ENCODE measurements at places on chromosomes 2 and 18. TPM values are rescaled to one million over a fixed set of nuclear protein-coding genes. Genes with fewer than 3 reads are reported as not detected.

DNA sequence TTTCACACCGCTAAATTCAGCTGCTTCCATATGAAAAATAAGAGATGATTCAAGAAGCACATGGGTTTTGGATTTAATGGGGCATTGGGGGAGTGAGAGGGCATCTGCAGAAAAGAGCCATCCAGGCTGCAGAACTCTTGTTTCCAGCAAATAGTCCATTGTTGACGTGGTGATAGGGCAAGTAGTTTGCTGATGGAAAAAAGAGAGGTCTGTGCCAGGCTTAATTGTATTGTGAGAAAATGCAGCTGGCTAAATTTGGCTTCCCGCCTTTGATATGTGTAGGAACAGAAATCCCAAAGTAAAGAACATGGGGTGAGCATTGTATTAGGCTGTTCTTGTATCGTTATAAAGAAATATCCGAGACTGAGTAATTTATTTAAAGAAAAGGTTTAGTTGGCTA is 199.5 kb downstream of the SETBP1 start:
- no peaks in the 10 kb centered on the region for H3K27me3 ChIP-seq
- DNase-seq = no peak
- H3K4me1 ChIP-seq = peaks cover 39% of the 10 kb centered on the region
- no peak overlapping the region for H3K4me3 ChIP-seq
- H3K36me3 ChIP-seq = no peaks in the 10 kb centered on the region
- H3K27ac ChIP-seq = no peak overlapping the region

- H3K4me3 ChIP-seq = peak overlapping the region; percentile 11
- no peaks in the 10 kb centered on the region for H3K36me3 ChIP-seq
- no peaks in the 10 kb centered on the region for H3K4me1 ChIP-seq
- no peaks in the 10 kb centered on the region for H3K27me3 ChIP-seq
Observed at GRCh38 chr2:217988014-217988839, 14.6 kb downstream of the TNS1 start.

GRCh38 chr18:64929036-64929435 is 780.1 kb upstream of the LINC00305 start:
- H3K4me1 ChIP-seq = no peaks in the 10 kb centered on the region
- no peaks in the 10 kb centered on the region for H3K36me3 ChIP-seq
- no peak overlapping the region for H3K27ac ChIP-seq

ATOH8 gene
- 18.5 TPM for total RNA-seq

- no peak for DNase-seq
- H3K27ac ChIP-seq = no peak overlapping the region
- H3K4me1 ChIP-seq = no peaks in the 10 kb centered on the region
- no peaks in the 10 kb centered on the region for H3K36me3 ChIP-seq
- no peaks in the 10 kb centered on the region for H3K27me3 ChIP-seq
Observed at GRCh38 chr2:189933911-189934399, 128.6 kb downstream of the MSTN start.

GRCh38 chr2:134190807-134191203 is 63.1 kb upstream of the MGAT5 start:
- H3K36me3 ChIP-seq = no peaks in the 10 kb centered on the region
- no peak overlapping the region for H3K4me3 ChIP-seq
- H3K4me1 ChIP-seq = no peaks in the 10 kb centered on the region
- H3K27ac ChIP-seq = no peak overlapping the region
- H3K27me3 ChIP-seq = no peaks in the 10 kb centered on the region

- H3K36me3 ChIP-seq = no peaks in the 10 kb centered on the region
- H3K27ac ChIP-seq = no peak overlapping the region
- DNase-seq = no peak
- H3K27me3 ChIP-seq = no peaks in the 10 kb centered on the region
Observed at GRCh38 chr18:12768625-12769024, 65.8 kb downstream of the PSMG2 start.

DNA sequence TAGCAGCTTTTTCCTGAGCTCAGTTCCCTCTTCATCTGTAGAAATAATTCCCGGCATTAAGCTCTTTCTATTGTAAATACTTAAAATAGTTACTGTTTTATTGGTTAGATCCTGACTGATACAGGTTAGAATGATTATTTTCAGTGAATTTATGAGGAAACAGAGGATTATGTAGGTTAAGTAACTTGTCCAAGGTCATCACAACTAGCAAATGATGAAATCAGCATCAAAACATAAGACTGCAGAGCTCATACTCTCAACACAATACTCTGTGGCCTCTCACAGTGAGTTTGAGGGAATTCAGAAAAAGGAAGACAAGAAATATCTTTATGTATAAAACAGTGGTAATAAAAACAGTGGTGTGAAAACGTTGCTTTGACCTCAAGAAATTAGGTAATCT is 113.2 kb upstream of the DLX2 start:
- no peaks in the 10 kb centered on the region for H3K36me3 ChIP-seq
- H3K27ac ChIP-seq = no peak overlapping the region
- no peaks in the 10 kb centered on the region for H3K4me1 ChIP-seq
- H3K4me3 ChIP-seq = no peak overlapping the region
- no peak for DNase-seq

MORN2 gene
- total RNA-seq = 16.8 TPM

DNA sequence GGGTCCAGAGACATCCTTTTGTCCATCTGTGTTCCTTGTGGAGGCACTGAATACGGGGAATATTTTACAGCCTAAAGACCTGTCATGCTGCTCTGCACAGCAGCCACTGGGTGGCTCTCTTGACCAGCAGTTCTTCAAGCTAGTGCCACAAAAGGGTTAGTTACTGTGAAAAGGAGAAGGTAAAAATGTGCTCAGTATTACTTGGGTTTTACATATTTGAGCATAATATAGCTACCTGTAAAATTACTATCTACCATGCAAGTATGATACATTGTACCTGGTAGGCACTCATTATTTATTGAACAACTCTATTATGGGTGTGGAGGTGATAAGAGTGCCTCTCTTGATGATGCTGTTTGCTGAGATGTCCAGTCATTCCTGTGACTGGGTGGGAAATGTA is 23.6 kb downstream of the FZD5 start:
- H3K36me3 ChIP-seq = no peaks in the 10 kb centered on the region
- H3K4me3 ChIP-seq = no peak overlapping the region
- DNase-seq = no peak
- no peak overlapping the region for H3K27ac ChIP-seq

DNA sequence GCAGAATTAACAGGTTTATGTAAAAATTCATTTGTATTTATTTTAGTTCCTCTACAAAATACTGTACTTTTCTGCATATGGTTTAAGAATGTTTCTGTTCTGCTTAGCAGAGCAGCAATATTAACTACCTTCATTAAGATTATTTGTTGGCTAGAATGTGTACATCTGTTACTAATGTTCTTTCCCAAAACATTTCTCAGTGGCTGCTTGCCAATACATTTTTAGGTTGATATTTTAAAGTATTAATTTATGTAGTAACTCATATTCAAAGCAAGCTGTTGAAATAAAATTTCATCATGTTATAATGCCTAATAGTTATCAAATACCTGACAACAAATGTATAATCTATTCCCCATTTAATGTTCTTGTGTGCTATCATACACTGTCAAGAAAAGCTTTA is 40.3 kb downstream of the PRKD3 start:
- H3K27ac ChIP-seq = no peak overlapping the region
- no peaks in the 10 kb centered on the region for H3K4me1 ChIP-seq
- H3K36me3 ChIP-seq = peaks cover 27% of the 10 kb centered on the region
- no peak for DNase-seq

APOB gene
- total RNA-seq = 3.6 TPM

- H3K27me3 ChIP-seq = no peaks in the 10 kb centered on the region
- H3K4me3 ChIP-seq = peak overlapping the region; percentile 86
- peak overlapping the region; percentile 90 for H3K27ac ChIP-seq
- peaks cover 27% of the 10 kb centered on the region for H3K36me3 ChIP-seq
Observed at GRCh38 chr2:85326406-85327159, 1.2 kb downstream of the TGOLN2 start.

DNA sequence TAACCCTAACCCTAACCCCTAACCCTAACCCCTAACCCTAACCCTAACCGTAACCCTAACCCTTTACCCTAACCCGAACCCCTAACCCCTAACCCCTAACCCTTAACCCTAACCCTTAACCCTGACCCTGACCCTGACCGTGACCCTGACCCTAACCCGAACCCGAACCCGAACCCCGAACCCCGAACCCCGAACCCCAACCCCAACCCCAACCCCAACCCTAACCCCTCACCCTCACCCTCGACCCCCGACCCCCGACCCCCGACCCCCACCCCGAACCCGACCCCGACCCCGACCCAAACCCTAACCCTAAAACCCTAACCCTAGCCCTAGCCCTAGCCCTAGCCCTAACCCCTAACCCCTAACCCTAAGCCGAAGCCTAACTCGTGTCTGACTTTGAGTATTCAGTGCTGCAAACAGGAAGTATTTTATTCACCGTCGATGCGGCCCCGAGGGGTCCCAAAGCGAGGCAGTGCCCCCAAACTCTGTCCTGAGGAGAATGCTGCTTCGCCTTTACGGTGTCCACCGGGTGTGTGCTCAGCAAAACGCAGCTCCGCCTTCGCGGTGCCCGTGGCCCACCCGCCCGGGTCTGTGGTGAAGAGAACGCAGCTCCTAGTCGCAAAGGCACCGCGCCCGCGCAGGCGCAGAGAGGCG is 36.0 kb downstream of the FAM110C start:
- no peak overlapping the region for H3K27ac ChIP-seq
- no peaks in the 10 kb centered on the region for H3K27me3 ChIP-seq
- no peak overlapping the region for H3K4me3 ChIP-seq
- DNase-seq = no peak
- H3K4me1 ChIP-seq = no peaks in the 10 kb centered on the region

EVA1A gene
- total RNA-seq = 1.2 TPM

FBXO48 gene
- total RNA-seq = 1.1 TPM

DNA sequence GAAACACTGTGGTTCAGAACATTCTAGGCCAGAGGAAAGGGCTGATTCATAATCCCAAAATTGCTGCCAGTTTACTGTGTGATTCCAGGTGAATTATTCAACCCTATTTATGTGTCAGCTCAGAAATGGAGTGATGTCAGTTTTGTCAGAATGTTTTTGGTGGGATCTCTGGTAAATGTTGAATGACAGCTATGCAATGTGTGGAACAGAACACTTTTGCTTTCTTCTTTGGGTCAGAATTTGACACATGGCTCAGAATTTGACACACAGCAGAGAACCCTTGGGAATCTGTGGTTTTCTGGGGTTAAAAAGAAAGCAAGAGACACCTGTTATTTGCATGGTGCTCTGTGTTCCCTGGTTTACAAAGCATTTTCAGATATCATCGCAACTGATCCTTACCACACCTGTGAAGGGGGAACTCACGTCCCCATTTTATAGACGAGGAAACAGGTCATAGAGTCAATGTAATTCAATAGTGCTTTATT is 1.6 kb upstream of the MTA3 start:
- DNase-seq = no peak
- peak overlapping the region; percentile 94 for H3K27ac ChIP-seq
- H3K4me3 ChIP-seq = no peak overlapping the region
- no peaks in the 10 kb centered on the region for H3K27me3 ChIP-seq

POTEJ gene
- not detected for total RNA-seq

GRCh38 chr18:34880882-34881834 is 160.1 kb upstream of the MAPRE2 start:
- no peaks in the 10 kb centered on the region for H3K4me1 ChIP-seq
- no peak for DNase-seq
- no peaks in the 10 kb centered on the region for H3K27me3 ChIP-seq
- no peak overlapping the region for H3K4me3 ChIP-seq
- peak overlapping the region; percentile 60 for H3K27ac ChIP-seq

DNA sequence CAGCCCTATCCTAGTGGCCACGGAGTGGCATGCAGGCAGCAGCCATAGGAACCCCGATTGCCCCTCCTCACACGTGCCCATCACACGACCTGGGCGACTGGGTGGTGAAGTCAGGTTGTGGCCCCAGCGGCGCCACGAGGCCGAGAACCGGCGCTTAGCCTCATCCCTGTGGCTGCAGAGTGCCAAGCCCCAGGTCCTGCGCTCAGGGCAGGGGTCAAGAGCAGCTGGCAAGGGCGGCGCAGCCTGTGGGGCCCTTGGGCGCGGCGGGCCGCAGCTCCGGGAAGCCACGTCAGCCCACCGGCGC is 73.3 kb downstream of the RPIA start:
- no peaks in the 10 kb centered on the region for H3K36me3 ChIP-seq
- no peak overlapping the region for H3K4me3 ChIP-seq
- no peak overlapping the region for H3K27ac ChIP-seq
- no peak for DNase-seq
- peaks cover 14% of the 10 kb centered on the region for H3K27me3 ChIP-seq

- H3K4me3 ChIP-seq = no peak overlapping the region
- no peaks in the 10 kb centered on the region for H3K36me3 ChIP-seq
Observed at GRCh38 chr2:143564419-143564818, 435.2 kb downstream of the ARHGAP15 start.

Data from sigmoid colon (tissue), 7 donors.